H54 (cell line): ENCODE measurements at places on chromosomes 4 and X.

DNA sequence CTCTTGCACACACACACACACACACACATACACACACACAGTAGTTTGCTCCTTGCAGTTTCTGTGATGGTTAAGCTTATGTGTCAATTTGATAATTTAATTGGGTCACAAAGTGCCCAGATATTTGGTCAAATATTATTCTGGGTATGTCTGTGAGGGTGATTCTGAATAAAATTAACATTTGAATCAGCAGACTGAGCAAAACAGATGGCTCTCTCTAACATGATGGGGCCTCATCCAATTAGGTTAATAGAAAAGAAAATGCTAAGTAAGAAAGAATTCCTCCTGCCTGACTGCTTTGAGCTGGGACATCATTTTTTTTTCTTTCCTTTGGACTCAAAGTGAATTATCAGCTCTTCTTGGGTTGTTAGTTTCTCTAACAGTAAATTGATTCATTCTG lies 191.2 kb upstream of the INTU start:
- no peak for DNase-seq

GRCh38 chr4:53861856-53862610 lies 202.4 kb downstream of the CHIC2 start:
- DNase-seq = peak; percentile 8

DNA sequence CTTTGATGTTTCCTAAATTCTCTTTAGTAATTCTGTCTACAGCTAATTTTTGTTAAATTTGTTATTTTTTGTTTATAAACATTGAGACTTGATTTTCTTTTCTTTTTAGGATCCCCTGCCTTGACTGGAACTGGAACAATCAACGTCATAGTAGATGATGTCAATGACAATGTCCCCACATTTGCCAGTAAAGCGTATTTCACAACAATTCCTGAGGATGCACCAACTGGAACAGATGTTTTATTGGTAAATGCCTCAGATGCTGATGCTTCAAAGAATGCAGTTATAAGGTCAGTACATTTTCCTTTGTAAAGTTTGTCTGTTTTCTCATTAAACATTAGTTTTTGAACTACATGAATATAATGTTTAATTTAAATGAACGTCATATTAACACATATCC lies 119.4 kb downstream of the FAT4 start:
- DNase-seq = no peak

- no peak for DNase-seq
Observed at GRCh38 chrX:38045538-38046096, 39.3 kb downstream of the SYTL5 start.

GRCh38 chr4:167084321-167084720 lies 150.0 kb downstream of the SPOCK3 start:
- DNase-seq = no peak

DNA sequence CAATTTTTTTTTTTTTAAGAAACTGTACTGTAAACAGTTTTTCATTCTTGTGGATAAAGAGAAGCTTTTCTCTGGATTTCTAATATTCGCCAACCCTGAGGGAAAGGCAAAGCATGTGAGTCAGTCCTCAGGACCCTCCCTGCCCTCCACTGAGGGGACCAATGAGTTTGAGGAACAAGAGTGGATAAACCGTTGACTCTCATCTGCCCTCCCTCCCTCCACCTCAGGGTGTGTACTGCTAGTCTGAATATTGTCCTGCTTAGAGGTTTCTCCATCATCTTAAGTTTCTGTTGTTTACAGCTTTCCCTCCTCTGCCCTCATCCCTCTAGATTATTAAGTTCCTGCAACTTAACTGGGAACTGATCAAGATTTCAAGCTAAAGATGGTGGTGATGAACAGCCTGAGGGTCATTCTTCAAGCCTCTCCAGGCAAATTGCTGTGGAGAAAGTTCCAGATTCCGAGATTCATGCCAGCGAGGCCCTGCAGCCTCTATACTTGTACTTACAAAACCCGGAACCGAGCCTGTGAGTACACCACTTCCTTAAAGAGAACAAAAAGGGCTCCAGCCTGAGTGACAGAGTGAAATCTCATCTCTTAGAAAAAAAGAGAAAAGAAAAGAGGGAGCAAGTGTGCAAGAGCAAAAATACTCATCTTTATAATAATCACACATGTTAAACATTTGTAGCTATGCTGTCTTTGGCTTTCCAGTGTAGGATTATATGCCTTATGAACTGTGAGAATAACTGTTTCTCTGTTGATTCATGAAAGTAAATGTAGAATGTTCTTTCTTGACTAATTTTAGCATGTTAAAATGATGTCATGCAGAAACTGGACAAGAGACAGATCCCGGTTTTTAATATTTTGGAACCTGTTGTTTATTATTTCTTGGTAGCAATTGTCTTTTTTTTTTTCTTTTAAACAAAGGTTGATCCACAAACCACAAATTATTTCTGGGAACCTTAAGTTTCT lies 11.9 kb downstream of the CA5B start:
- no peak for DNase-seq

DNA sequence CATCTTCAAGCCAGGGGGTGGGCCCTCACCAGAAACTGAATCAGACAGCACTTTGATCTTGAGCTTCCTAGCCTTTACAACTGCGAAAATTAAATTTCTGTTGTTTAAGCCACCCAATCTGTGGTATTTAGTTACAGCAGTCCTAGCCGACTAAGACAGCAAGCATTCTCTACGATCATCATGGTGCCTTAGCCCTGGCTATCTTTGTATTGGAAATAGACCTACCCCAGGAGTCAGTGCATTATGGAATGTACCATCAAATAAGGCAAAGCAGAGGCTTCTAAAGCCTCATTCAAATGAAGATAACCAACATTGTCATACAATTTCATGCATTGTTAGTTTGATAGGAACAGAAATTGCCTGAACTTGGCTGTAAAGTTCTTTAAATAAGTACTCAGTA lies 75.0 kb downstream of the PARM1 start:
- no peak for DNase-seq

DNA sequence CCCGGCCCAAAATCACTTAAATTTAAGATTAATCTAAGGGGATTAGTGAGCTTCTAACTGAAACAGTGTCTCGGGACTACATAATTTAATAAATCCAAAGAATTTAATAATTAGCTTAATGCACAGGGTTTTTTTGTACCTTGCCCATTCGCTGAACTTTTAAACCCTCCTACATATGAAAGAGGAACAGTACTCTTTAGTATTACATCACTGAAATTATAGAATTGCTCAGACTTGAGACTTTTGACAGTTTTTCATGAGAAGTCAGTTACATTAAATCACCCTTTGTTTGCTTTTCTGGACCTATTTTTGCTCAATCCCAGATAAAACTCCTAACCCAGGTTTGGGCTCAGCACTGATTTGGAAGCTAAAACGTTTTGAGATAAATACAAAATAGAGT lies 2.4 kb upstream of the TADA2B start:
- no peak for DNase-seq

GRCh38 chr4:101101072-101101471 lies 246.3 kb downstream of the PPP3CA start:
- DNase-seq = no peak

- DNase-seq = no peak
Observed at GRCh38 chr4:138393886-138394610, 151.9 kb upstream of the SLC7A11 start.

GRCh38 chr4:86661006-86661405 lies 66.9 kb downstream of the PTPN13 start:
- no peak for DNase-seq

DNA sequence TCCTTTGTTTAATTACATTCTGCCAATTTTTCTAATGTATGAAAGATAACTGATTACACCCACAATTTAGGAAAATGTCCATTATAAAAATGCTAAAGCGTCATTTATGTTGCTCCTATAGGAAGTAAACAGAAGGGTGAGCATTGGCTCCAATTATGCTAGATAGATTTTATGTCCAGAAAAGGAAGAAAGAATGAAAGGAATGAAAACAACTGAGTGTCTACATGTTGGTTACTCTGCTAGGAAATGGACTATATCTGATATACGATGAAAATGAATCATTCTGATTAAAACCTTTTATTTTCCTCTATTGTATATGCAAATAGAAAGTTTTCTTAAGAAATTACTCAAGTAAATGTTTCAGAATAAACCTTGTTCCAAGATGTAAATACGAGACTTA lies 1.6 kb downstream of the ENAM start:
- no peak for DNase-seq

DNA sequence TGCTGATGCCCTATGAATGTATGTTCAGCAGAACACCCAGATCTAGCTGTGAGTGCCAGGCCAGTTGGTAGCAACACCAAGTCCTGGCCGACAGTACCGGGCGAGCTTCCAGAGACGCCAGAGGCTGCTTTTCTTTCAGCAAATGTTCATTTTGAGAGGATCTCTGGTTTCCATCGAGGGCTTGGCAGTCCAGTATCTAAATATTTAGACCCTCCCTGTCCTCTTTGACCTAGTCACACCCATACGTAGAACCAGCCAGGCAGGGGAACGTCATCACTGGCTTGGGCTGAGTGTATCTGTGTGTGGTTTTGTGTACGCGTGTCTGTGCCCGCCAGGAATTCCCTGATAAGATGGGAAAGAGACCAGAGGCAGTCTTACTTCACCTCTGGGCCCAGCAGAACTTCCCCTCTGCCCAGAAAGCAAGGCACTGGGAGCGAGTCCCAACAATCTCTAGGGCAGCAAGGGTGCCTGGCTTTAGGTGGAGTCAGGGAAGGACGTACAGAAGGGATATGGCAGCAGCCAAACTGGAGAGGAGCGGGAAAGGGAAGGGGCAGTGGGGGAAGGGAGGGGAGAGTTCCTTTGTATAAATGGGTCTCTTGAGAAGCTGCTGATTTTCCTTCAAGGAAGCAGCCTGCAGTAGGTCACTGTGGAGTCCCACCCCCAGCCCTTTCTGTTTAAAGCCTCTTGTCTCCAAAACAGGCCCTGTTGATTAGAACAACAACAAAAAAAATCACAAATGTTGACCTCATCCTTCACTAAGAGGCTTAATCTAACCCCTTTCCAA lies 15.0 kb upstream of the ELF4 start:
- no peak for DNase-seq

DNA sequence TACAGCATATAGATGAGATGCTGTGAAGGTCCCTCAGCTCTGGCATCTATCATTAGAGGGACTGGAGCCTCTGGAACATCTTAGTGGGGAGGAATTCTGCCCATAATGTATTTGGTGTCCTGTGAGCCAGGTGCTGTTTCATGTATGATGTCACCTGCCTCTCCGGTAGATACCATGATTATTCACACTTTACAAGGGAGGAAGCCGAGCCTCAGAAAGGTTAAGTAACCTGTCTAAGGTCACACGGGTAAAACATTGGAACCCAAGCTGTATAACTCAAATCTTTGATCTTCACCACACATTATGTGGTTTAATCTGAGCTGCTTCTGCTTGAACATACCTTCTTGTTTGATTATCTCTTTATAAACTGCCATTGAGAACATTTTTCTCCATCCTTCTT lies 442.8 kb downstream of the BCOR start:
- no peak for DNase-seq

DNA sequence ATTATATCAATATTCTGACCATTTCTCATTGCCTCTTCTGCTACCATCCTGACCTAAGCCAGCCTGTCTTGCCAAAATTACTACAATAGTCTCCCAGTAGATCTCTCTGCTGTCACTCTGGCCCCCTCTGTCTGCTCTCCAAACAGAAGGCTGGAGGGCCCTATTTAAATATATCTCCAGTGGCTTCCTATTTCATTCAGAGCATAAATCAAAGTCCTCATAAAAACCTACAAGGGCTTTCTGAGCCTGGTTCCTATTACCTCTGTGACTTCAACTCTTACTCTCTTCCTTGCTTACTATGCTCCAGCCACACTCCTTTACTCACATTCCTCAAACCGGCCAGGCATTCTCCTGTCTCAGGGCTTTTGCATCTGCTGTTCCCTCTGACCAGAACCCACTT lies 19.0 kb downstream of the IGSF1 start:
- no peak for DNase-seq

- DNase-seq = peak; percentile 2
Observed at GRCh38 chrX:98405376-98405775, 1521.7 kb downstream of the RPA4 start.

GRCh38 chr4:117770269-117771102 lies 263.8 kb upstream of the NDST3 start:
- DNase-seq = no peak

GRCh38 chrX:50812995-50813842 lies 775 bp downstream of the SHROOM4 start:
- DNase-seq = no peak

GRCh38 chr4:149701435-149702156 lies 114.0 kb downstream of the IQCM start:
- DNase-seq = no peak

GRCh38 chr4:24508541-24508940 lies 75.8 kb downstream of the DHX15 start:
- no peak for DNase-seq

DNA sequence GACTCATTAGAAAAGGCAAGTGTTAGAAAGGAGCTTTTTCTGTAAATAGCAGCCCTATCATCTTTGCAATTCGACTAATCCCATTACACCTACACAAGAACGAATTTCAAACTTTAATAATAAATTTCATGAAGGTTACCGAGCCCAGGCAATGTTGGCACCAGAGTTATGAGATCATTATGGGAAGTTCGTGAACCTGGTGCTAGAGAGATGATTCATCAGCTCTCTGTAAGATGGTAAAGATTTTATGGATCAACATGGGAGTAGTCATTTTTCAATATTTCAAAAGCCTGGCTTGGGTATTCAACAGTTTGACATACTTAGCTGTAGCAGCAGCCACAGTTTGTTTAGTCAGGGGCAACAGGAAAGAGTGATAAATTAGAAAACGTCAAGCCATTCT lies 35.8 kb downstream of the AMELX start:
- DNase-seq = no peak

- no peak for DNase-seq
Observed at GRCh38 chr4:79869597-79870237, 203.3 kb downstream of the ANTXR2 start.

- no peak for DNase-seq
Observed at GRCh38 chrX:51215266-51215665, 117.4 kb upstream of the NUDT10 start.

DNA sequence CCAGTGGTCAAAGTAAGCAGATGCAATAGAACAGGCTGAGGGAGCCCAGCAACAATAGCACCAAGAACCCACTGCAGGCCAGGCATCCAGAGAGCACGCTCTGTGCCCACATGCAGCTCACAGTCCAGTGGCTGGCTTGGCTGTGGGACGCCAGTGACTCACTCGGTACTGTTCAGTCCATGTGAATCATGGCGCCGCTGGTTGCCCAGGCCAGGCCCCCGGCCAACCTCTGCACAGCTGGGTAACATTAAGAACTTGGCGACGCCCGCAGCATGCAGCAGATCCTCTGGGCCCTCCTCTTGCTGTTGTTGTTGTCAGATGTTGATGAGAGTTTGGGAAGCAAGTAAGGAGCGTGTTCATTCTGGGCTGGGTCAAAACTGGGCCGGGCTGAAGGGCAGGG lies 60.5 kb downstream of the MSX1 start:
- DNase-seq = peak; percentile 47

DNA sequence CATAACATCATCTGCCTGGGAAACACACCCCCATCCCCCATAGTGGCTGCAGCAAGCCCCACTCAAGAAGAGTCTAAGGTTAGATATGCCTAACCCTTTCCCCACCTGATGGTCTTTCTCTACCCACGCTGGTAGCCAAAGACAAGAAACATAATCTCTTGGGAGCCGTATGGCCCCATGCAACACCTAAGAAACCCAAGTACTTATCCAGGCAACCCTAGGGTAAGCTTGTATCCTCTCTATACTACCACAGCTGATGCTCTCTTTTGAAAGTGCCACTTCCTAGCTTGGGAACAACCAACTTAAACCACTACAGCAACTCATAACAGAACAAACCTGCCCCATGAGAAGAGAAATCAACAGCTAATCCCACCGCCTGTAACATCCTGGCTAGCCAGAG lies 161.1 kb downstream of the MSN start:
- DNase-seq = no peak
